ENCODE measurements at places on chromosomes 5 and 9.

GRCh38 chr9:131358556-131358955 is 35.3 kb upstream of the PRRC2B start:
- DNase-seq: no peak

GRCh38 chr9:99326112-99326916 is 104.2 kb downstream of the SEC61B start:
- DNase-seq: no peak

DNA sequence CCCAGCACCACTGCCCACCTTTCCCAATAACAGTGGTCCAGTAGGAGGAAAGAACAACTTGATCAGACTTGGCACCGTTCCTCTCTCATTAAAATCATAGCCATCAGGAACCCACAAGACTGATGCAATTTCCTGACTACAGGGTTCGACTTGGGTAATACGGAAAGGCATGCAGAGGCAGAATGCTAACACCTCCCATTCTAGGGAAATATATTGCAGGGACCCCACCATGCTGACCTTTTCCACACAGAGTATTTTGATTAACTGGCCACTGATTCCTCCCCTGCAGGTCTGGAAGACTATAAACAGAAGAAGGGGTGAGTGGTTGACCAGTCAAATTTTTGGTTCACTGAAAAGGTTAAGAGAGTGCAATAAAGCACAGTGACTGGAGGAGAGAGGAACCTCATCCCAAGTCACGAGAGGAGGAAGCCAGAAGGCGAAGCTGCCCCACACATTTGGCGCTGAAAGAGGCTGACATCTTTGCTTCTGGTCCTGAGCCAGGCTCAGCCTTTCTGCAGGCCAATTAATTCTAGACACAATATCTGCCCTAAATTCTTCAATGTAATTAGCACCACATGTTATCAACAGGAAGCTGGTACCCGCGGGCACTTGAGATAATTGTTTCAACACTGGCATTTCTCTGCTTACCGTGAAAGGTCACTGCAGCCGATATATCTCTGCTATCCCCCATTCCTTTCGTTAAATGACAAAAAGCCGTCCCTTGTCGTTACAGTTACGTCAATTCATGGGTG is 64.7 kb upstream of the SPOCK1 start:
- DNase-seq: no peak

DNA sequence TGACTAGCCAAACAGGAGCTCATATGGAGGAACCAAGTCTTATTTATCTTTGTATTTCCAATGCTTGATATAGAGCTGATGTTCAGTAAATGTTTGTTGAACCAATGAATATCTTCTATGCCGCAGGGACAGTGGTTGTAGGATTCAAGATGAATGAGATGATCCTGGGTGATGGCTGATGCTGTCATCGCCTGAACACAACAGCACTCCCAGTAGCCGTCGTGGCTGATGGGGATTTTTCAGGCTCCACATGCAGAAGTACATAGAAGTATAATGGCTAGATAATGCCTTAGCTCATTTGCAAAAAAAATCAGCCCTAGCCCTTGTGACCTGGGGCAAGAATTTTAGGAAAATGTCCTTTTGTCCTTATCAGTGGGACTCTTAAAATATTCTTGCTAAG is 69.0 kb upstream of the OR13F1 start:
- no peak for DNase-seq

- no peak for DNase-seq
These were observed 63.4 kb upstream of the RNU6ATAC start for GRCh38 chr9:134227451-134228411.

DNA sequence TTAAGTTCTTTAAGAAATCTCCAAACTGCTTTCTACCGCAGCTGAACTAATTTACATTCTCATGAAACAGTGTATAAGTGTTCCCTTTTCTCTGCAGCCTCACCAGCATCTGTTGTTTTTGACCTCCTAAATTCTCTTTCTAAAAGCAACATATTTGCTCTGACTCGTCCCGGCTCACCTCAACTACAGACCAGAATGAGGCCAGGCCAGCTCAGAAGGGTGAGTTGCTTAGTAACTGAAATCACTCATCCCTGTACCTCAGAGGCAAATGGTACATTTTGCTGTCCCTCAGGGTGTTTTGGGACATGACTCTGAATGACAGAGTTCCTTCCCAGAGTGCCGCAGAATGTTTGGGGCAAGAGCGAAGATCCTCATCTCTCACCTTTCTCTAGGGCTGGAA is 127.5 kb downstream of the FRMD3 start:
- no peak for DNase-seq

GRCh38 chr5:108801776-108802175 is 54.1 kb downstream of the FER start:
- no peak for DNase-seq

DNA sequence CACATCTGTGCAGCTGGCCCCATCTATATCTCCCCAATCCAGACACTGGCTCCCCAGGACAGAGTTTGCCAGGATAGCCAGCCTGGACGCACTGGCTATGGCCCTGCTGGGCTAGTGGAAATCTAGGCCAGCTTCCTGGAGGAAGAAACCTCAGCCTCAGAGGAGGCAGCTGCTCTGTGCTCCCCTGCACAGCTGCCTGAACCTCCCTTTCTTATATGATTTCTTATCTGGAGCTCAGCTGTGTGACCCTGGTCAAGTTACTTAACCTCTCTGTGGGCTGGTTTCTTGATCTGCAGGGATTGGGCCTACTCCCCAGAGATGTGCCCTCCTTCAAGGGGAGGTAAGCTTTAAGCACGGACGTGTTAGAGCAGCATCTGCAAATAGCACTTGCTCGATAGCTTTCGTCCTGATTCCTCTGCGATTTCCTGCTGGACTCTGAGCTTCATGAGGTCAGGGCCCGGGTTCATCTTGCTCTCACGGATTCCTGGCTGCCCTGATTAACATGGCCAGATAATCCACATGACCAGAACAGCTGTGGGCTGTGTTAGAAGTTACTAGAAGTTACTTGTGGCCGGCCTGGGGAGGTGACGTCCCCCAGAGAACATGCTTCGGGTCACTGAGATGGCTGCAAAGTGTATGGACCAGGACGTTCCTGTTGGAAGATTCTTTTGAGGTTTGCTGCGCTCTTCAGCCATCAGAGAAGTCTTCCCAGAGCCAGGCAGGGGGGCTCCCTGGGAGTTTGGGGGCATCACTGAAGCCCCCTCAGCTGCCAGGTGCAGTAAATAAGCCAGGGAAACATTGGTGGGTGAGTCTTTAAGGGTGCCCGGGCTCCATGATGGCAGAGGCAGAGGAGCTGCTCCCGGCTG is 14.5 kb downstream of the C9orf50 start:
- no peak for DNase-seq

GRCh38 chr5:14593326-14594021 is 11.9 kb downstream of the OTULINL start:
- no peak for DNase-seq

DNA sequence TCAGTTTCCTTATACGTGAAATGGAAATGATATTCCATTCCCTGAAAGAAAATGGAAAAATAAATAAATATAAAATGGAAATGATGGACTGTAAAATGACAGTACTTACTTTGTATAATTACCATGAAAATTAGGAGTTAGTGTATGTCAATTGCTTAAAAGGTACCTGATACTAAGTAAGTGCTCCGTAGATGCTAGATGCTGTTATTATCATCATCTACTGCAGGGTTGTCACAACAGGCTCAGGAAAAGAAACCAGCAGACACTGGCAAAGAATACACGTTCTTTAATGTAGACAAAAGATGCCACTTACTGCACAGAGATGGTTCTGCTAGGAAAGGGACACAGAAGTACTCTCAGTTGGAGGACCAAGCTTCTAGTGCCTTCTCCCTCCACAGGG is 64.0 kb upstream of the KCNN2 start:
- DNase-seq: no peak

DNA sequence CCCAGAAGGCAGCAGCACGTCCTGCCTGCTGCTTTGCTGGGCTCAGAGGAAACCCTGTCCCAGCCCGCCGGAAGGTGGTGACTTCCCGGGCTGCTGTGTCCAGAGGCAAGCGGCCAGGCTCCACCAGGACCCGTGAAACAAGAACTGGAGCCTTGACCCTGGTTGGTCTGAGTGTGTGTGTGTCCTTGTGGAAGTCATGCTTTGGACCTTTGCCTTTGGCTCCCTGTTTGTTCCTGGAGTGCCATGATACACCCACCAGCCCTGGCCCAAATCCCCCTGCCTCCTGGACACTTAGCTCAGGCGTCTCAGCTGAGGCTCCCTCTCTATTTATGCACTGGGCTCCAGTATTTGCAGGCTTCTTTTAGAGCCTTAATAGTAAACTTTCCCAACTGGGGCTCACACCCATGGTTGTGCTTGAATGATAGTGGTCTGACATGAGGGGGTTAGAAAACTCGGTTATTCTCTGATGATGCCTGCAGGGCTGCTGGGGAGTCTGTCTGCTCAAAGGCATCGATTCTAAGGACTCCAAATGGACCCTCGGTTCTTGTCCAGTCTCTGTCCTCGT is 72.2 kb downstream of the C9orf50 start:
- DNase-seq: no peak

DNA sequence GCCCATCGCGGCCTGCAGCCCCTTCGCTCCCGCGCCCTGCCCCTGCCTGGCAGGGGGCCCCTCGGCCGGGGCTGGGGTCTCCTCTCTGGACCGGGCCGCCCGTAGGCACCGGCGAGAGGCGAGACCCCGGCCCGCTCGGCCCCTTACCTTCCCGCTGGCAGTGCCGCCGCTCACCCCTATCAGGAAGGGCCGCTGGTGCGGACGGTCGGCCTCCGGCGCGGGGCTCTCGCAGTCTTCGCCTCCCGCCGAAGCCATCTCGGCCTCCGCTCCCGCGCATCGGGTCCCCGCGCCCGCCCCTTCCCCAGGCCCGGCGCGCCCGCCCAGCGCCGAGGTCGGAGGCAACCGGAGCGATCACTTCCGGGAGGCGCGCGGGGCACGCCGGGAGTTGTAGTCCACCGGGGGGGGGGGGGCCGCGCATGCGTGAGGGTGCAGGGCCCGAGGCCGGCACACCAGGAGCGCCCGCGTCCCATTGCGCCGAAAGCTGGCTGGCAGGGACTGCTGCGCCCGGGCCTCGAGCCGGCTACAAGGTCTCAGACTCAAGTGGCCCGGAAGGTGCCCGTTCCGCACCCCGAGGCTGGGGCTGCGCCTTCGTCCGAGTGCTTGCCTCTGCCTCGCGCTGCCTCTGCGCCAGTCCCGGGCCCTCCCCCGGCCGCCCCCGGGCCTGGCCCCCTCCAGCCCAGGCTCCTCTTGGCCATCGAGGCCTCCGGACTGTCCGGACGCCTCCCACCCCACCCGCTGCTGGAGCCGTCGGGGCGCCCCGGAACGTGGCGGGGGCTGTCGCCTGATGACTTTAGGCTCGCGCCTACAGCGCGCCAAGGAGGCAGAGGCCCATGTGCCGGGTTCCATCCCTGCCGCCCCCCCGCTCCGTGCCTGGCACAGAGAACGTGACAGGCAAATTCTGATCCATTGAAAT is at the start of gene UCK1:
Gene UCK1, minus strand, starts transcription at position 344 of the 913 bp plus-strand sequence. Its CDS starts 89 bp downstream, at position 255.
- DNase-seq: peak; percentile 93

DNA sequence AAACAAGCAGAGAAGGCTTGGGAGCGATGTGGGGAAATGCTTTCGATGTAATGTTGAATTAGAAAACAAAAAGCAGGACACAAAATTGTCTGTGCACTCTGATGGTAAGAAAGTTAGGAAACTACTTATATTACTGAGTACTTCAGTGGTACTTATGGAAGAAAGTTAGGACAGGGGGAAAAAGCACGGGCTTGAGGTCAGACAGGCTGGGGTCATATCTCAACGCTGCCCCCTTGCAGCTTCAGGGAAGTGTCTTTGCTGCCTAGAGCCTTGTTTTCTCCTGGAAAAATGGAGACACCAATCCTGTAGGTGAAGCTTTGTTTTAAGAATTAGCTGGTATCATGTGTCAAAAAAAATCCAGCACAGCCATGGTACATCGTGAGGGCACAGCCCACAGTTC is 23.0 kb downstream of the NEURL1B start:
- DNase-seq: no peak

DNA sequence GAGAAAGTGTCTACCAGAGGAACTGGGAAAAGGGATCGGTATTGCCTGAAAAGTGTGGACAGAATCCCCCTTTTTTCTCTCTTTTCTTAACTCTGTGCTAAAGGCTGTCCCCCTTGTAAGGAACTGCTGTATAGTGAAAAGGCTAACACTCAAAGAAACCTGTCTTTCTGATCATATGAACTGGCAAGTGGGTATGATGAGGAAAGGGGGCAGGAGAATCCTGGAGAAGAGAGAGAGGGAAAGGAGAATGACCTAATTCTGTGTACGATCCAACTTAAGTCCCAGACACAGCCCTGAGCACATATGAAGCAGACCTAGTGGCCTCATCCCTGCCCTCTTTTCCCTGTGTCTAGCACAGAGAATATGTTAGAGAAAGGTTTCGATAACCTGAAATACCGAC is 967 bp downstream of the ANKRD31 start:
- DNase-seq: no peak

DNA sequence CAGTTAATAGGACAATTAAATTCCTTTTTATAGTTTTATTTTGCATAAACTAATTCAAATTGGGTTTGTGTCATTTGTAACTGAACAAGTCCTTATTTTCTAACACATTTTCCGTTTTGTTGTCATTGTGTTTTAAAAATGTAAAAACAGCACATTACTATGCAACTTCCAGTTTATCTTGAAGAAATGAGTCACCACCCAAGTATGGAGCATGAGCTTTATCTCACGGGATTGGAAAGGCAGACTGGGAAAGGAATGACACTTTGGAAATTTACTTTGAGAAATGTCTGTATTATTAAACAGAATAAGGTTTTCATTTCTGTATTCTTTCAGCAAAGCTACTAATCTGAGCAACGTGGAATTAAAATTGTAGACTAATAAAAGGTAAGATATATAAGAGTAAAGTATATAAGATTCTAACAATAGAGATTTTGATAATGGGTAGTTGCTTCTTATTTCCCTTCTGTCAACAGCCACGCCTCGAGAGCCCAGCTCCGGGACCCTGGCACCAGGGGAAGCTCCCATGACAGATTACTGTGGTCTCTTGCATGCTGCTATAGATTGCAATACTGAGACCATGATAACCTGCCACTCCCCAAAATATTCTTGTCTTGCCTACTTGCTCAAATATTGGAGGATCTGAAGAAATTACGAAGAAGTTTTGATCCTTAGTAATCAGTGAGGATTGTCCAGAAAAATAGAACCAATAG is 433.1 kb downstream of the CHSY3 start:
- DNase-seq: no peak

DNA sequence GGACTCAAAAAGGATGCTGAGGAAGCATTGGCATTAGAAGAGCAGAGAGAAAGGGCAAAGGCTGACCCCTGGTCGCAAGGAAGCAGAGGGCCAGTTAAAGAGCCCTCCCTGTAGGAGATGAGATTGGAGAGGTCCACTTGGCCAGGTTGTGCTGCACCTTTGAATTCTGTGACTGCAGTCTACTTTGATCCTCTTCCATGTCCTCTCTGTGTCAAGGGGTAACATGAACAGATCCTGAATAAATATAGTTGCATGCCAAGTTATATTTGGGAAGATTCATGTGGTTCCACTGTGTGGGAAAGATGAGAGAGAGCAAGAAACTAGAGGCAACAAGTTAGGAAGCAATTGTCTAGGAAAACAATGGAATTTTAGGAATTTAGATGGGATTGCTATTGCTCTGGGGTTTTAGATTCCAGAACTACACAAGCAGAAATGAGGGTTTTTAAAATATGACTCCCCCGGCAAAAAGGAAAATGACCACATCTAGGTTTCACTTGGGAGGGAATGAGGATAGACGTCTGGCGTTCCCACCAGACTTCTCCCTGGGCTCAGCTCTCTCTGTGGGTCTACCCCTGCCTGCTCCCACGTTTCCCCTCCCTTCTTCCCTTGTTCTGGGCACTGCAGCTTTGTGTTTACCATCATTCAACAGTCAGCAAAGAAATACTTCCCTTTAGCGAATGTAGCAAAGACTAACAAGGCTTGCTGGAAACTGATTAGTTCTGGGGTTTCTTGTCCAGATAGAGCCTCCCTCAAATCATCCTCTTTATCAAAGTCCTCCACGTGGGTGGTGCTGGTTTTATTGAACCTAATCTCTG is 63.6 kb downstream of the SNX18 start:
- no peak for DNase-seq

- DNase-seq: no peak
These were observed 79.8 kb downstream of the MRPL36 start for GRCh38 chr5:1719860-1720259.

Measured in Karpas-422 (cell line).